ENCODE measurements at places on chromosomes 2 and 18.

DNA sequence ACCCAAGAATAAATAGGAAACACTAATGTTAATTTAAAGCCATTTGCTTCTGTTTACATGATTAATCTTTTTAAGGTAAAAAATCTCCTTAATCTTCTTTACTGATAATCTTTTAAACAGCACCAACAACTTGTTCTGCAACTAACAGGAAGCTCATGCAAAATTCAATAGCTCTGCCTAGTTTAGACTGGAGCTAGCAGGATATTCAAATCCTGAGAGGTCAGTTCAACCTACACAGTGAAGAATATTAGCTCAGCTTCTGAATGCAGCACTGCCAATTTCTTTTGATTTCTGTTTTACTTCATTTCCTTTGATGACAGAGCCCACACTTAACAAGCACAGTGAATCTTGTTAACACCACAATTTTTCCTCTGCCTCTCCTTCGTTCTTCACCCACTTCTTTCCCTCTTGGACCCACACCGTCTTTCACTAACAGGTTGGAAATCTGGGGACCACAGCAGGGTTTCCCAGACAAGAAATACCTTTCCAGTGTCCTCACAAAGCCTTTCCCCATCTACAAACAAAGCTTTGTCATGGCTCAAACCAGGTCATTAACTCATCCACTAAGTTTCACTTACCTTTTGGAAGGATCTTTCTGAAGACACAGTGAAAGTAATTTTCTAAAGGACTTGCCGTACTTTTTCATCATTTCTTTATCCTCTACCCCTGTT lies 109.8 kb downstream of the STK39 start:
- DNase-seq = no peak

- no peak for DNase-seq
Measured at GRCh38 chr2:9249020-9249800, 42.6 kb downstream of the ASAP2 start.

DNA sequence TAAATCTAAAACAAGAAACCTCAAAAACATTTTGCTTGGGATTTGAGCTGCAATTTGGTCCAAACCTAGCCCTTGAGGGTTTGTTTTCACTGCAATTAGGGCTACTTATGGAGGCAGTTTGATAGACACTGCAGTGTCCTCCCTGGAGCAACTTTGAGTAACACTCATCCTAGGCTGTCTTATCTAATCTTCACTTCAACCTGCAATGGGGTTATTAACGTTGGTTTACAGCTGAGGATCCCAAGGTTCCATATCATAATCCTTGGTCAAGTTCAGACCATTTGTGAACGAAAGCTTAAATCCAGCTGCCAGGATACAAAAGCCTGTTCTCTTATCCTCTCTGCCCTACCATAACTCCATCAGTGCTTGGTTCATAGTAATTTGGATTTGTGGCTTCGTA lies 2.5 kb downstream of the ANXA4 start:
- no peak for DNase-seq

- no peak for DNase-seq
Measured at GRCh38 chr2:22894761-22895160, 490.2 kb upstream of the KLHL29 start.

DNA sequence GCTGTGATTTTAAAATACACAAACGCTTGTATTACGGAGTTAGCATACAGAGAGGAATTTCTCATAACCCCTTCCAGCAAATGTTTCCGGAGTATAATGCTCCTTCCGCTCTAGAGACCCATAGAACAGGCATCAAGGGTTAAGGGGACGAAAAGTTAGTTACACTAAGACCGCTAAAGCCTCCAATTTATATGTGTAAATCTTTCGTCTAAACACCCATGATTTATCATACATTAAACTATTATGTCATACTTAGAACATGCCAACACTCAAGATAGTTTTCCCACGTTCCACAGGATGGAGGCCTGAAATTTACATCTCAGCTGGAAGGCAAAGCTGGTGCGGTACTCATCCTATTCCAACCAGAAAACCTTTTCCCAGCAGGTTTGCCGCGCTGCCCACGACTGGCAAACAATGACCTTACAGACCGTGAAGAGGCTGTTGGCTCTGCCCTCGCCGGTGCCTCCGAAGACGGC lies 650 bp downstream of the ORMDL1 start:
- peak; percentile 21 for DNase-seq

DNA sequence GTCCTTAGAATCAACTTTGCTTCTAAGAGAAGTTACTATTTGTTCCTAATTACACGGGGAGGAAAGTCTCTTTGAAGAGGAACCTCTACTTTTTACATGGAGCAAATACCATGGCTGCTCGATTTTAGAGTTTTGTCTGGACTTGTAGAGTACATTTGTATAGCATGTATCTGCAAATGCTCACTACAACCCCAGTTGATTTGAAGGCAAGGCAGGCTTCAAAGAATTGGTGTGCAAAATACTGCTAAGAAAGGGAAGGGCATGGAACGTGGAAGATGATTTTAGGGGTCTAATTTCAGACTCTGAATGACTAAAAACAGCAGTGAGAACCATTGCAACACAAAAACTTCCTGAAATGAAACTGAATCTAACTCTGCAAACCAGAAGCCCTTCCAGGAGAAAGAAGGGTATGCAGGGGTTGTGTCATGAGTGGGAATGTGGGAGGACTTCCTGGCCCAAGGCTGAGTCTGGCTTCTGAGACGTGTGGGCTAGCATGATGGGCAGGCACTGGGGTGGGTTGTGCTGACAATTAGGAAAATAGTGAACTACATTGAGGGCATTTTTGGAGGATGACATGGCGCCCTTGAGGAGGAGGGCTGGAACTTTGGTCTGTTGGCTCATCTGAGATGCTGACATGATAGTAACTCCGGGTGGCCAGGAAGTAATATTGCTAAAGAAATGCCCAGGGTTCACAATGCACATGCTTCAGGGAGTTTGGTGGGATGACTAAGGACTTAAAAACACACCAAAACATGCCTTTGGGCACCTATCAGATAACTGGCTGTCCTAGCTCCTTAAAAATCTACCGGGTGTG lies 18.9 kb upstream of the IL1R2 start:
- DNase-seq = no peak

DNA sequence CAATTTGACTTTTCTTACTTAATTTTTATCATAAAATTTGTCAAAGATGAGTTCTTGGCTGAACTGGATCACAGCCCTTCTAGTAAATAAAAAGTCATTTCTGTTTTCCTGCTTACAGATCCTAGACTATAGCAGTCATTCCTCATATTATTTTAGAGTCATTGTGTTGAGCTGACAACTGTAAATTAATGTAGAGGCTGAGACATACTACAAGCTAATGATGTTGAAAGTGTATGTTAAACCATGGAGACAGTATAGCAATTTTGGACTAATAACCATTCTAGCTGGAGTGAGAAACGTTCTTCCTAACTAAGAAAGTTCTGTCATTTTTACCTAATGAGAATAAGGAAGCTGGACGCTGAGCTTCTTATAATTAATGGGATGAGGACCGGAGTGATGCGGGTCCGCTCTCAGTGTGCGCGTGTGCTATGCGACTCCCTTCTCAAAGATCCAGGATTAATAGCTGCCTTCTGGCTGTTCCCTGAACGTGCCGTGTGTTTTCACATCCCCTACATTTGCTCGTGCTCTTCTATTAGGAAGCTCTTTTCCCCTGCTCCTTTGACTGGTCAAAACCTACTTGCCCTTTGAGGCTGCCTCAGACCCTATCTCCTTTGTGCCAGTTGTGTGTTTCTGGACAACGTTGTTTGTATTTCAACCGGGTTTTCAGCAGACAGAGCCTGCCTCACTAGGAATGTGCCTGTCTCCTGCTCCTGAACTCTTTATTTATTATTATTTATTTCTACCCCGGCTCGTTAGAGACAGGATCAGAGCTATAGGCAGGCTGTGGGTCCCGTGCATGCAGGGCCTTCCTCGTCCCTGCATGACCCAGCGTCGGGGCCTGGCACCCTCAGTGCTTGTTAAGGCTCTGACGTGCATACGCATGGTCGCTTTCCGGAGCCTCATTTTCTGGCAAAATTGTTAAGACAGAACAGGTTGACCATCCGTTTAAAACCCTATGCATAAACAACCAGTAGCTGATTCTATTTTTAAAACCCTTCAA lies 182.6 kb downstream of the DCDC2C start:
- DNase-seq = no peak

- no peak for DNase-seq
Measured at GRCh38 chr2:140747090-140747489, 1383.7 kb downstream of the LRP1B start.

DNA sequence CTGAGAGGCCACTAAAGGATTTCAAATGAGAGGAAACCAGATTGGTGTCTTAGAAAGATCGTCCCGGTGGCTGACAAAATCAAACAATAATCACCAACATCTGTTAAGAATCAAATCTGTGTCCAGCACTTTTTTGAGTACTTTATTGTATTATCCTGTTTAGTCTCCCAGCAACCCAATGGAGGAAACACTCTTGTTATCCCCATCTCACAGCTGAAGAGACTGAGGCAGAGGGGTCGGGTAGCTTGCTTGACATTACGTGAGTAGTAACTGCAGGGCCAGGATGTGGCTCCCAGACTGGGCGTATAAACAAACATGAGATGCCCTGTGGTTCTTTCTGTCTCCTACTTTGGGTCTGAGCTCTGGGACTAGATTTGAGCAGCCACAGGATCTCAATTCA lies 76.0 kb downstream of the KLHL29 start:
- DNase-seq = no peak

GRCh38 chr18:37287601-37288000 lies 278.0 kb downstream of the CELF4 start:
- DNase-seq = no peak

DNA sequence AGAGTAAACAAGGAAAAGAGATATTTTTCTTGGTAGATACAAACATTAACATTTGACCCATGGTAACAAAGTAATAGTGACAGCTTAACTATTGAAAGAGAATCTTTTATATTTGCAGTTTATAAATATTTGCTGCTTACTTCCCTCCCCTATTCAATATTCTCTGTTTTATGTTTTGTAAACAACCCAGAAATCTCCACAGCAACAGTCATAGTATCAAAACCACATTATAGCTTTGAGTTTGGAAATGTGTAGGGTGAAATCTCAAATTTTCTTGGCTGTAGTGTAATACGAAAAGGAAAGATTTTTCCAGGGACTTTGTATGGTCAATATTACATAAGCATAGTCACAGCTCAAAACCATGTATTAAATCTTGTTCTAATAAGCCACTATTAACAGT lies 511.2 kb downstream of the METTL4 start:
- no peak for DNase-seq

DNA sequence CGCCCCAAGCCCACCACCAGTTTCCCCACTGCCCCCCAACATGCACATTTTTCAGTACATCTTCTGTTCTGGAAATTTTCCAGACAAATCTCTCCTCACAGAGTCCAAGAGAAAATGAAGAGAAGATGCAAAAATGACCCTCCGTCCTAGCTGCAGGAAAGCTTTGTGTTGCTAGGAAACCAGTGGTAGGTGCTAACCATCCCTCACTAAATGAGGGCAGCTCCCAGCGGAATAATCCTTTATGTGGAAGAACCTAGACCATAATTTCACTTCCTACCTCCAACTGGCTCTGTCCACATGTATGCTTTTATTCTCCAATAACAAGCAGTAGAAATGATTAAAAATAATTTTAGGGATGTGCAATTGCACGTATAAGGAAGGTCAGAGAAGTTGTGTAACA lies 311.9 kb upstream of the EPHA4 start:
- no peak for DNase-seq

DNA sequence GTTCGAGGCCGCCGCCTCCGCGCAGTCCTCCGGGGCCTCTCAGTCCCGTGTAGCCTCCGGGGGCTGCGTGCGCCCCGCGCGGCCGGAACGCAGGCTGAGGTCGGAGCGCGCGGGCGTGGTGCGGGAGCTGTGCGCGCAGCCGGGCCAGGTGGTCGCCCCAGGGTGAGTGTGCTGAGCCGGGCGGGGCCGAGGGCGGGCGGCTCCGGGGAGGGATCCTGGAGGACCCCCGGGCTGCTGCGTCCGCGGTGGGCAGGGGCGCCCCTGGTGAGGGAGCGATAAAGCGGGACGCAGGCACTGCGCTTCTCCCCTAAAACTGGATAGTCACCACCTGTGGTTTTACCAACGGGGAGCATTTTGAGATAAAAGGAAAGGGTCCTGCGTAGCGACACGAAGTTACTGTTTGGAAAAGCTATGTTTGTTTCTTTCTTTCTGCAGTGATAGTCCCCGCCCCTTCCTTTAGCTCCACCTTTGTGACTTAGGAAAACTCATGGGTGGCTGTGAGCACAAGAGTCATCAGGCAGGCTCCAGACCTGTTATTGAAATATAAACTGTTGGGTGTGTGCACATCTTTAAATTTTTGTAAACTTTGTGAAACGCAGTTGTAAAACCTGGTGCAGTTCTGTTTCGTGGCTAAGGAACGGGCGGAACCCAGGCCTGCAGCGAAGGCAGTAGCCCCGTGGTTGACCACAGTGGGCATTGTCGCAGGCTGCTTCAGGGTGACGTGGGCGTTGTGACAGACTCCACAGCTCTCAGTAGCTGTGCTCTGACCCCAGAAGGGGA lies 687 bp downstream of the CTDP1 start:
- DNase-seq = peak; percentile 46

DNA sequence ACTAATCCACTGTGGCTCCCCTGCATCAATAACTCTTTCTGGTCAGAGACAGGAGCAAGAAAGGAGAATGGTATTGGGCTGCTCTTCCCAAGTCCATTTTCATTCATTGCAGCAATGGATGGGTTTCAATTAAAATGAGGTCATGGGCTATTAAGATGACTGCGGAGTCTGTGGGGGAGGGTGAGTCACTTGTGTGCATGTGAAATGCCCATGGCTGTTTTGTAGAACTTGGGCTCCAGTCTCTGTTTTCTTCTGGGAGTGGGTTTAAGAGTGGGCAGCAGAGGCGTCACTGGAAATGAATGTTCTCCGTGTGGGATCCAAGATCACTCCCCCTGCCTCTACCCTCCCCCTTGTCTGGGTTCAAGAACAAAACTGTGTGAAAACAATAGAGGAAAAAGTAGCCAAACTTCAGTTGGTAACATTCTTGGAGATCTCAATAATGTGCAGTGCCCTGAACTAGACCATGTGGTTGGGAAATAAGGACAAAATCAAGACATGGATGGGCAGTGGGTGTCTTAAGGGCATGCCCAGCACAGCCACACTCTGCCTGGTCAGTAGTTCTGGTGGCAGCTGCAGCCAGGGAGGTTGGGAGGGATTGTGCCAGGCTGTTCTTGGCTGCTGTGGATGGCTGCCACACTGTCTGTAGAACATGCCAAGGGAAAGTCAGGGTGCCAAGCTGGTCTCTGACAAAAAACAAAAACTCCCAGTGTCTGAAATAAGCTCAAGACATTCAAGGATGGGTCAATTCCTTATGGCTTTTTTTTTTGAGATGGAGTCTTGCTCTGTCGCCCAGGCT lies 68.2 kb upstream of the CXCR4 start:
- no peak for DNase-seq

DNA sequence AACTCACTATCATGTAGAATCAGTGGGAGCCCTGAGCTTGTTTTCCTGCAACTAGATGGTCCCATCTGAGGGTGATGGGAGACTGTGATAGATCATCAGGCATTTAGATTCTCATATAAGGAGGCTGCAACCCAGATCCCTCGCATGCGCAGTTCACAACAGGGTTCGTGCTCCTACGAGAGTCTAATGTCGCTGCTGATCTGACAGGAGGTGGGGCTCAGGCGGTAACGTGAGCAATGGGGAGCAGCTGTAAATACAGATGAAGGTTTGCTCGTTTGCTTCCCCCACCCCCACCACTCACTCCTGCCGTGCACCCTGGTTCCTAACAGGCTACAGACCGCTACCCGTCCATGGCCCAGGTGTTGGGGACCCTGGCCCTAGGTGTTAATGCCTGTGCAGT lies 113.6 kb downstream of the RNF144A start:
- DNase-seq = no peak
